RWPE1 (cell line): ENCODE measurements at places on chromosomes 11 and 22.

DNA sequence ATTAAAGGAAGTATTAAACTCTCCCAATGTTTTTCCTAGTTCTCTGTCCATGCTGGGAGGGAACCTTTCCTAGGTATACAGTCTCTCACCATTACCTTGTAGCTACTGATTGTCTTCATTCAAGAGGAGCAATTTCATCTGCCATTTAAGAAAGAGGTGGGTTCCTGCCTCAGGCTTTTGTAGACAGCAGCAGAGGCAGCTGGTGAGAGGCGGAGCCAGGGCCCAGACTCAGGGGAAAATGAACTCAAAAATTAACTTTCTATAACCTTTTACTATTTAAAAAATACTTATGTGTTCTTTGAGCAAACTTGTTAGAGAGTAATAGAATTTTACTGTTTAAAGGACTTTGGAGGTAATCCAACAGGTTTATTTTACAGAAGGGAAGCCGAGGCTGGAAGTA, 133.0 kb downstream of the SNX19 start:
- no peak for DNase-seq

DNA sequence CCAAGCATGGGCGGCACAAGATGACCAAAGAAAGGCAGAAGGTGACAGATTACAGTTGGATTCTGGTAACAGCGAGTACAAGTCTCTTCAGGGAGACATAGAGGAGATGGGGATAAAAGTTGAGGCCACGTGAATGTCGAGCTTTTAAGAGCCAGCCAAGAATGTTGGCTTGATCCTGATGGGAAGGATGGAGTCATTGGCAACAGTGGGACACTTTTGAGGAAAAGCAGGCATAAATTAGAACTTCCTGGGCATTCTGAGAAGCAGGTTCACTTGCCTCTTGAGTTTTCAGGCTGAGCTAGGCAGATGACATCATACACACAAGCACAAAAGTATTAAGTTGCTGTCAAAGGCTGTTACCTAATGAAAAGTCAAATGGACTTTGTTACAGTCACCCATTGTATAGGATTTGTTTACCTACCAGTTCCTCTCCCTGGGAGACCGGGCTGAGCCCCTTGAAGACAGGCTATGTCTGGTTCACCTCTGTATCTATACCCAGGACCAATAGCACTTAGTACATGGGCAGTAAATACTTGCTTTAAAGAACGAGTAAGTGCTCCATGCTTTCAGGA, 41.1 kb downstream of the TNRC6B start:
- no peak for DNase-seq

DNA sequence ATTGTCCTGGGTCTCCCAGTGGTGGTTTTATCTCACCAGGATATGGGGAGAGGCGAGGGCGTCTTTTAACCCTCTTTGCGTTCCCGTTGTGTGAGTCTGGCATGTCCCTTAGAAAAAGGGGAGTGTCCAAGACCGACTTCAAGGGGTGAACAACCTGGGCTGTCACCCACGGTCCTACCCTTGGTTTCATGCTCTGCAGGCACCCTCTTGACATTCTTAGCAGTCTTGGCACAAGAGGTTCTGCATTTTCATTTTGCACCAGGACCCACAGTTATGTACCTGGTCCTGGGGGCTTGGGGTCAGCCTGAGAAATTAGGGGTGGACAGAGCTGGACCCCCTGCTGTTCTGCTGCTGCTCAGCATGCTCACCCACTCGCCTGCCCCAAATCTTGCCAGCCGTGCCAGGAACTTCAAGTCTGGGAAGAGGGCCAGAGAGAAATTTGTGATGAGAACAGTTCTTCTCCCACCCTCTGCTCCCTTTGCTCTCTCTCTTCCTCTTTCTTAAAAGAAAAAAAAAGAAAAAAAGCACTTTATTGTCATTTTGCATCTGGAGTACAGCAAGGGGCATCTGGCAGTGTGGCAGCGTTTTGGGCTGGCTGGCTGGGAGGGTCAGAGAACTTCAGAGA, 471.2 kb downstream of the MIAT start:
- DNase-seq = no peak

- DNase-seq = no peak
Observed at GRCh38 chr22:32979606-32980005, 78.6 kb downstream of the SYN3 start.

DNA sequence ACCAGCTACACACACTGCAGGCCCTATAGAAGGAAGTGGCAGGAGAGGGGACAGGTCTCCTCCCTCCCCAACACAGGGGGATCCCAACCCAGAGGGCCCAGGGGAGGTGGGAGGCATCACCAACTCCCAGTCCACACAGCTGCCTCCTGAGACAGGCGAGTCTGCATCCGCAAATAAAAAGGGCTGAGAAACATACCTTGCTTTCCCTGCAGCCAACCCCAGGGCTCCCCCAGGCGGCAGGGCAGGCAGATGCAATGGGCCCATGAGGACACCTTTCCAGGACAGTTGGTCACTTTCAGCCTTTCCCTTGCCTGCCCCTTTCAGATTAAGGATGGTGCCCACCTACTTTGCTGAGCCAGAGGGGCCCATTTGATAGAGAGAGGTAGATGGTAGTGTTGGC, 180.0 kb downstream of the BRD1 start:
- no peak for DNase-seq

- no peak for DNase-seq
Observed at GRCh38 chr11:119895981-119896380, 167.0 kb upstream of the NECTIN1 start.

- DNase-seq = no peak
Observed at GRCh38 chr11:126547161-126547560, 191.7 kb downstream of the ST3GAL4 start.
